ENCODE measurements at places on chromosomes 4 and X.

GRCh38 chr4:91288702-91289311 lies 1015.0 kb upstream of the GRID2 start:
- DNase-seq: no peak

- DNase-seq: no peak
These were observed 53.9 kb upstream of the TENM3 start for GRCh38 chr4:182189103-182189878.

DNA sequence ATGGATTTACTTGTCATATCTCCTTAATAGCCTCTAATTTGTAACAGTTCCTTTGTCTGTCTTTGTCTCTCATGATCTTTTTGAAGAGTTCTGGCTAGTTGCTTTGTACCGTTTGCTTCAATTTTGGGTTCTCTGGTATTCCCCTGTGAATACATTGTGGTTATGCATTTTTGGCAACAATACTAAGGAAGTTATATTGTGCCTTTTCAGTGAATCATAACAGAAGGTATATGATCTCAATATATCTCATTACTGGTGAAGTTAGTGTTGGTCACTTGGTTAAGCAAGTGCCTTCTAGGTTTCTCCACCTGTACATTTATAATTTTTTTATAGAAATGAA lies 48.6 kb downstream of the DCLK2 start:
- DNase-seq: no peak

- DNase-seq: no peak
These were observed 13.4 kb downstream of the TIFA start for GRCh38 chr4:112272292-112272691.

- DNase-seq: no peak
These were observed 18.4 kb upstream of the ODAM start for GRCh38 chr4:70177090-70177489.

- no peak for DNase-seq
These were observed 94.0 kb downstream of the PHF8 start for GRCh38 chrX:53950130-53950733.

DNA sequence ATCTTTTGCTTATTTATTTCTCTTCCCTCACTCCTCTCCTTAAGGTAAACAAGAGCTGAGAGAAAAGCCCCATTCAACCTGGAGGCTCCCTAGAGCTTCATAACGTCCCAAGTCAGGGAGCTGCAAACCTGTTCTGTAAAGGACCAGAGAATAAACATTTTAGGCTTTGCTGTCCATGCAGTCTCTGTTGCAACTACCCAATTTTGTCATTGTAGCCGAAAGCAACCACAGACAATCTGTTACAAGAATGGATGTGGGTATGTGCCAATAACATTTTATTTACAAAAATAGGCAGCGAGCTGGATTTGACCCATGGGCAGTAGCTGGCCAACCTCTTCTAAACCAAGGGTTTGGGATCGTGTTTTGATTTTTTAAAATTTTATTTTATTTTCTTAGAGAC lies 71.3 kb upstream of the TBL1X start:
- DNase-seq: no peak

DNA sequence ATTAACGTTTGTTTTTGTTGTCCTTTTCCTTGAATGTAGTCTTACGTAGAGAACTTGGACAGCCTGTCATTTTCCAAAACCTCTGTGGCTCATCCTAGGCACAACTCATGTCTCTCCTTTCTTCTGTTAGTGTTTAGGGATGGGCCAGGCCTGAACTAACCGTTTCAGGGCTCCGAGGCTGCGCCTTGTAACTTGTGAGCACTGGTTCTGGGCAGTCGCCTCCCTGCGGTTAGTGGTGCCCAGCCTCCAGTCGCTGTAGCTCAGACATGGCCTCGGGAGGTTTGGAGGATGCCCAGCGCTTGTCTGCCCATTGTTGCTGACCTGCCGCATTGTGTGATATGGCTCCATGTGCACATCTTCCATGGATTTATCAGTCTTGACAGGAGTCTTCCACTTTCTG lies 32.8 kb downstream of the TMEM131L start:
- no peak for DNase-seq

GRCh38 chr4:135319685-135320084 lies 1118.1 kb upstream of the PABPC4L start:
- no peak for DNase-seq

Data from activated T-cell treated with anti-CD3 and anti-CD28 coated beads, Interleukin-2, amount 50 U/mL, for 1 hour (primary cell).